ENCODE measurements at places on chromosomes 13 and 19. TPM values are rescaled to one million over a fixed set of nuclear protein-coding genes. Genes with fewer than 3 reads are reported as not detected.

- DNase-seq: no peak
Observed at GRCh38 chr19:710767-711166, 2.0 kb downstream of the PALM start.

The TNNI3 gene
- total RNA-seq: not detected

The DCT gene
- total RNA-seq: 0.42 TPM

DNA sequence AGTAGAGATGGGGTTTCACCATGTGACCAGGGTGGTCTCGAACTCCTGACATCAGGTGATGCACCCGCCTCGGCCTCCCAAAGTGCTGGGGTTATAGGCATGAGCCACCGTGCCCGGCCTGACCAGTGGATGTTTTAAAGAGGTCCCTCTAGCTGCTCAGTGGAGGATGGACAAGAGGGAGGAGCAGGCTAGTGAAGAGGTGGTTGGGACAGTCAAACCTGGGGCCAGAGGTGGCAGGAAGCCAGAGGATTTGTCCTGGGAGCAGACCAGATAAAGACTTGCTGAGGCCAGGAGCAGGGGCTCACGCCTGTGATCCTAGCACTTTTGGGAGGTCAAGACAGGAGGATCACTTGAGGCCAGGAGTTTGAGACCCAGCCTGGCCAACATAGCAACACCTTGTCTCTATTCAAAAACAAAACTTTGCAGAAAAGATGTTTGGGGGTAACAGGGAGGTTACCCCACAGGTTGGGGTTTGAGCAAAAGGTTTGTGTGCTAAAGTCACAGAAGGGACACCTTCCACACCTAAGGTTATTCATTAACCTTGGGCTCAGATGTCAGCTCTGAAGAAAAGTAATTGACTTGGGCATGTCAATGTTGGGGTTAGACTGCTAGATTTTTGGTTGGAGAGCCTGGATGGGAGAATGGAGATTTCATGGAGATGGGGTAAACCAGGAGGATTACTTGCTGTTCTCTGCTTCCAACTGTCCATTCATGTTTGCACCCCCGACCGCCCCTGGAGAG lies 9.0 kb downstream of the BCAM start:
- no peak for DNase-seq

GRCh38 chr13:102870677-102871415 lies 25.0 kb downstream of the ERCC5 start:
- DNase-seq: no peak

- DNase-seq: no peak
Observed at GRCh38 chr19:44512326-44513298, 12.3 kb upstream of the ZNF180 start.

DNA sequence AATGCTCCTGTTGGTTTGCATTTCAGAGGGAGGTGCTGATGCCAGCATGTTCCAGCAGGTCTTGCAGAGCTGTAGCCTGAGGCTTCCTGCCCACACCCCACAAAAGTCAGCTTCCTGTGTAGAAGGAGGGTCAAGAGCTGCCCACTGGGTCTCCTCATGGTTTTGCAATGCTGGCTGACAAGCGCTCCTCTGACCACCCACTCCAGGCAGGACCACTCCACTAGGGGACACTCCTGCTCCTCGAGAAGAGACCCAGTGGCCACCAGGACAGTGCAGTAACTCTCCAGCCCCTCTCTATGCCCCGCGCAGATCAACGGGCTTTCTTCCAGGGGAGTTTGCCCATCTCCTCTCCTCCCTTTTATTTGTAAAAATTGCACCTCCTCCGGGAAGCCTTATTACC lies 72.9 kb upstream of the UQCRFS1 start:
- peak; percentile 58 for DNase-seq
